ENCODE measurements at places on chromosomes 11 and 22. TPM values are rescaled to one million over a fixed set of nuclear protein-coding genes. Genes with fewer than 3 reads are reported as not detected.

The CRYBA4 gene
- total RNA-seq = not detected

GRCh38 chr22:28907311-28908008, 24.1 kb downstream of the ZNRF3 start:
- H3K36me3 ChIP-seq = no peaks in the 10 kb centered on the region
- no peak overlapping the region for H3K4me3 ChIP-seq
- no peak overlapping the region for H3K27ac ChIP-seq
- no peak for DNase-seq

DNA sequence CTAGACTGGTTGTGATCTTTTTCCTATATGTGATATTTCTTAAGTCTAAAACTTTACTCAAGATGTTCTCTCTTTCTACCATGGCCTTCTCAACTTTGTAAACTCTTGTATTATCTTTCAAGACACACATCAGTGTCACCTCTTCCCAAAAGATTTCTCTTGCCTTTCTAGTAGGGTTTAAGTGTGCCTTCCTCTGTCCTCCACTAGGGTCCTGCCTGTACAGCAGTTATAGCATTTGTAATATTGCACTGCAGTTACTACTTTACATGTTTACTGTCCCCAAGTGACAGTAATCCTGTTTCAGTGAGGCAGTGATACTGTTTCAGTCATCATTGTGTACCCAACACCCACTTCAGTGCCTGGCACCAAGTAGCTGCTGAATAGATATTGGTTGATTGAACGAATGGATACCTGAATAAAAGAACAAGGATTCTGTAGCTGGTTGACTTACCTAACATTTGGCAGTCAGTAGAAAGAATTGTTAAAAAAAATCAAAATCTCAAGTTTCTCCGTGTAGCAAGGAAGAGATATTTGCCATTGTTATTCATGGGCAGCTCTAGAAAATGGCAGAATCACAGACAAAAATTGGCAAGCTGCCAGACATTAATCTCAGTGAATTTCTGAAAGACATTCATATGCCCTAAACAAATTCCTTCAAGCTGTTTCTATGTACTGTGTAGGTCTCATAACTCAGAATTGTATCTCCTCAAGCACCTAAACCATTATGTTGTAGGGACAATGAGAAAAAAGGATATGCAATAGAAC, 79.4 kb downstream of the RBMXL2 start:
- no peaks in the 10 kb centered on the region for H3K36me3 ChIP-seq
- H3K4me3 ChIP-seq = no peak overlapping the region
- no peaks in the 10 kb centered on the region for H3K4me1 ChIP-seq
- H3K27ac ChIP-seq = no peak overlapping the region
- DNase-seq = no peak

The MS4A12 gene
- total RNA-seq = not detected

DNA sequence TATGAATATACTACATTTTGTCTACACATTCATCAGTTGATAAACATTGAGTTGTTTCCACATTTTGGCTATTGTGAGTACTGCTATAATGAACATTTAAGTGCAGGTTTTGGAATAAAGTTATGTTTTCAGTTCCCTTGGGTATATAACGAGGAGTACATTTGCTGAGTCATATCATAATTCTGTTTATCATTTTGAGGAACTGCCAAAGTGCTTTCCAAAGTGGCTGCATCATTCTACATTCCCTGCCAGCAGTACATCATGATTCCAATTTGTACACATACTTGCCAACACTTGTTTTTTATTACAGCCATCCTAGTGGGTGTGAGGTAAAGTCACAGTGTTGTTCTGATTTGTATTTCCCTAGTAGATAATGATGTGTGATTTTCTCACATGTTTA, 1458.6 kb upstream of the TENM4 start:
- H3K36me3 ChIP-seq = no peaks in the 10 kb centered on the region
- no peaks in the 10 kb centered on the region for H3K27me3 ChIP-seq
- no peak overlapping the region for H3K27ac ChIP-seq
- DNase-seq = no peak
- H3K4me3 ChIP-seq = no peak overlapping the region

The ELFN2 gene
- total RNA-seq = 36.6 TPM

DNA sequence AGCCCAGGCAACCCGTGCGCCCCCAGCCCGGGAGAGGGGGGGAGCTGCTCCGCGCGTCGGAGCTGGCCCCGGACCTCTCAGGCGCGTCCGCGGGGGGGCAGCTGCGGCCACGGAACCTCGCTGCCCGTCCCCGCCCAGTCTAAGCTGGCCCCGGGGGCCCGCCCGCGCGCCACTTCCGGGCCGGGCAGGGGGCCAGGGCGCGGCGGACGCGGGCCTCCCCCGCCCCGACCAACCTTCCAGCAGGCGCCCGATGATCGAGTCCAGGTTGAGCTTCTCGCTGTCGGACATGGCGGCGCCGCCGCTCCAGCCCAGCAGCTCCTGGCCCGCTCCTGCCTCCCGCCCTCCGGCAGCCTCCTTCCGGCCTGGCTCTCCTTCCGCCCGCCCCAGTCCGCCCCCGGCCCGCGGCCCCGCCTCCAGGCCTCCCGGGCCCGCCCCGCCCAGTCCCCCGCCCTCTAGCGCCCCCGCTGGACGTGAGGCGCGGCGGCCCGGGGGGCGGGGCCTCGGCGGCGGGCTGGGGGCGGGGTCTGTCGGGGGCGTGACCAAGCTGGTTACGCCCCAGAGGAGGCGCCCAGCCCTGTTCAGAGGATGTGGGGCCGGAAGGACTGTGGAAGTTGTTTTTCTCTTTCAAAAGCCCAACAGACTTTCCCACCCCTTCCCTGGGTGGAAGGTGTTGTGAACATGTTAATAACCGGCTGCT, at the start of gene PPP1CA:
TSS of gene PPP1CA (minus strand) at position 364 of the 697 bp plus-strand sequence. CDS start at position 288, 76 bp downstream.
- peaks cover 14% of the 10 kb centered on the region for H3K4me1 ChIP-seq
- 0 out of 2 replicates have a peak, but pooled peaks cover 6% of the 10 kb centered on the region for H3K36me3 ChIP-seq
- peak within 1 kb of the TSS; percentile 41 for H3K27ac ChIP-seq
- peak within 1 kb of the TSS; percentile 99 for H3K4me3 ChIP-seq

DNA sequence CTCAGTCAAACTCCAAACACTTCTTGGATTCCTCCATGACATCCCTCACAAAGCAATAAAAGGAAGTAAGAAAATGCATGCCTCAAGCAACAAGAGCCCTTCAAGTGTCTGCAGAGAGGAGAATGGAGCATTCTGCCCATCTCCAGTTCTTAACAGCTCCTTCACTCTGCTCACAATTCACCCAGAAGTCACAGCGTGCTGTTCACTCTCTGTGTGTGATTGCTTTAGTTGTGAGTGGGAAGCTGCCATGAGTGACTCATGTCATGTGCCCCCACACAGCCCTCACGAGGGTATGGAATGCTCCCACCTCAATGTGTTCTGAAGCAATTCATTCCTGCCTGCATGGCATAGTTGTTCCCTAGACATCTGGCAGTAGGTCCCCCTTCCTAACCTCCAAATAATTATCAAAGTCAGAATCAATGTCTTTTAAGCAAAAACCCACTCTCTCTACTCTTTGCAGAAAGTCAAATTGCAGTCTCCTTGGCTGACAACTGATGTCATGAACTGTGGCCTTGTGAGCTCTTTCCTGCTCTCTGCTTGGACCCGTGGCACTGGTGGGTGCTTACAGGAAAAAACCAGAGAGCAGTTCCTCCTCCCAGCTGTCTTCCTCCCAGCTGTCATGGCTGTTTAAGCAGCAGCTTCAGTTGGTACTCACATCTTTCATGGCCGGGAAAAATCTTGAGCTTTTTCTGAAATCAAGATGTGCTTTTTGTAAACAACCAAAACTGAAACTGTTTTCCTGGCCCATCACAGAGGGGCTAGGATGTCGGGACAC, 112.1 kb upstream of the SPON1 start:
- H3K27me3 ChIP-seq = no peaks in the 10 kb centered on the region
- H3K27ac ChIP-seq = no peak overlapping the region
- no peak overlapping the region for H3K4me3 ChIP-seq
- DNase-seq = no peak
- H3K4me1 ChIP-seq = no peaks in the 10 kb centered on the region
- no peaks in the 10 kb centered on the region for H3K36me3 ChIP-seq

The BIK gene
- total RNA-seq = 10.6 TPM

- no peak for DNase-seq
- no peaks in the 10 kb centered on the region for H3K36me3 ChIP-seq
- H3K27me3 ChIP-seq = peaks cover 27% of the 10 kb centered on the region
These were observed 968 bp upstream of the TMEM109 start for GRCh38 chr11:60912851-60913528.

DNA sequence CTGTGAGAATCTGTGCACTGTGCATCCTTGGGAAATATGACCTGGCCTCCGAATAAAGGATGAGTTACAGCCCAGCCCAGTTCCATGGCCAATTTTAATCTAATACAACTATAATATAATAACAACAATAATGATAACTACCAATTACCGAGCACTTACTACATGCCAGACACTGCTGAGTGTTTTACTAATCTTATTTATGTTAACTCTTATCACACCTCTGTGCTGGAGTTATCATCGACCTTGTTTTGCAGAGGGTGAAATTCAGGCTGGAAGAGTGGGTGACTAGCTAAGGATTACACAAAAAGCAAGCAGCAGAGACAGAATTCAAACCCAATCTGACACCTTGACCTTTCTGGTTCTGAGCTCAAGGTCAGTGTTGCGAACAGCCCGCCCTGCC, 83.9 kb downstream of the GALNT18 start:
- no peak overlapping the region for H3K27ac ChIP-seq
- H3K4me1 ChIP-seq = no peaks in the 10 kb centered on the region
- DNase-seq = no peak
- H3K4me3 ChIP-seq = no peak overlapping the region
- H3K36me3 ChIP-seq = no peaks in the 10 kb centered on the region
- H3K27me3 ChIP-seq = peaks cover 40% of the 10 kb centered on the region

DNA sequence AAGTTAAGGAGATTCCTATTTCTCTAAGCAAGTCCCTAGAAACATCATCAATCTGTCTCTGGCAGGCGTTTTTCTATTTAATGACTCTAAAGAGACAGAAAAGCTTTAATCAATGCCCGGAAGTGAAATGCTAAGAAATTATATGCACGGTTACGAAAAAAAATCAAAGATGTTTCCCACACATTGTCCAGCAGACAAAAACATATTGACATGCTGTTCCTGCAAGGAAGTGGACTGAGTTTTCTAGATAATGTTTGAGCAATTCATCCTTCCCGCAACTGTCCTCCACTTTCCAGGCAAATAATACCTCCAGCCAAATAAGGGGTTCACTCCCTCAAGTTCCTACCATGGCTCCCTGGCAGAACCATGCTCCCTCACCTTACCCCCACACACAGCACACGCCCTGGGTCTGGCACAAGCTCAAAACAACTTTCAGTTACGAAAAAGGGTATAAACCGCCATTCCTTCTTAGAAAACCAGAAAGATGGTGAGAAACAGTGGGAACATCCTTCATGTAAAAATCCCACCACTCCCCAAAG, 29.6 kb downstream of the GALNT18 start:
- no peaks in the 10 kb centered on the region for H3K36me3 ChIP-seq
- DNase-seq = no peak
- peaks cover 5% of the 10 kb centered on the region for H3K27me3 ChIP-seq
- H3K4me1 ChIP-seq = no peaks in the 10 kb centered on the region

The MRGPRX4 gene
- not detected for total RNA-seq

The KCNA4 gene
- total RNA-seq = not detected

DNA sequence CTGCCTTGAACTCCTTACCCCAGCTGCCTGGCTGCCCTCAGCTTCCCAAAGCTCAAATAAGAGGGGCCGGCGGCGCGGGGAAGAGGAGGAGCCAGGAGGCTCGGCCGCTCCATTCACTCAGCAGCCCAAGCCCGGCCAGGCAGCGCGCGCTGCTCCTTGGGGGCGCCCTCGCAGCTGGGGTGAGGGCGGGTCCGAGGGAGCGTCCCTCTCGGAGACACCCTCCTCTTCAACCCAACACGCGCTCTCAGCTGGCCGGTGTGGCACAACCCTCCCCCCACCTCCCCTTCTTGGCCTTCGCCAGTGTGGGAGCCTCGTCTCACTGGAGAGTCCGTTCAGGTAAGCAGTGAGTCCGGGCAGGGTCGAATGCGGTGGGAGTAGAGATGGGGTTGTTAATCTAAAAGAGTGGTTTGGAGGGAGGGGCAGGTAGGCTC, at the start of gene WT1:
TSS of gene WT1 (minus strand) at position 29 of the 431 bp plus-strand sequence.
- no peaks in the 10 kb centered on the region for H3K36me3 ChIP-seq
- peaks cover 28% of the 10 kb centered on the region for H3K27me3 ChIP-seq
- H3K27ac ChIP-seq = no peak within 1 kb of the TSS
- no peaks in the 10 kb centered on the region for H3K4me1 ChIP-seq

DNA sequence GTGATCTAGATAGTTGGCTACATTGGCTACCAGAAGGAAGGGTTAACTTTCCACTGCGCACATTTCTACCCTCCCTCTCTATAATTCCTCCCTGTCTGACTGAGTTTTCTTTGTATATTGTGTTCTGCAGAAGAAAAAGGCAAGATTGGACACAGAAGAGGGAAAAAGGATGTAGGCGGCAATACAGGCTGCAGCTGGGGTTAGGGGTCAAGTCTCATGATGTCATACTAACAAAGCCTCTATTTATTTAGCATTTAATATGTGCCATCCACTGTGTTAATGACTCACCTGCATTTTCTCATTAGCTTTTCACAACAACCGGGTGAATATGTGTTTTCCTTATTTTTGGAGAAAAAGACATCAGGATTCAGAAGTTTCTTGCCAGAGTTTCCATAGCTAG, 2.0 kb downstream of the FAM83F start:
- no peak for DNase-seq
- peaks cover 37% of the 10 kb centered on the region for H3K4me1 ChIP-seq
- no peak overlapping the region for H3K4me3 ChIP-seq
- peaks cover 24% of the 10 kb centered on the region for H3K27me3 ChIP-seq
- no peaks in the 10 kb centered on the region for H3K36me3 ChIP-seq
- no peak overlapping the region for H3K27ac ChIP-seq

DNA sequence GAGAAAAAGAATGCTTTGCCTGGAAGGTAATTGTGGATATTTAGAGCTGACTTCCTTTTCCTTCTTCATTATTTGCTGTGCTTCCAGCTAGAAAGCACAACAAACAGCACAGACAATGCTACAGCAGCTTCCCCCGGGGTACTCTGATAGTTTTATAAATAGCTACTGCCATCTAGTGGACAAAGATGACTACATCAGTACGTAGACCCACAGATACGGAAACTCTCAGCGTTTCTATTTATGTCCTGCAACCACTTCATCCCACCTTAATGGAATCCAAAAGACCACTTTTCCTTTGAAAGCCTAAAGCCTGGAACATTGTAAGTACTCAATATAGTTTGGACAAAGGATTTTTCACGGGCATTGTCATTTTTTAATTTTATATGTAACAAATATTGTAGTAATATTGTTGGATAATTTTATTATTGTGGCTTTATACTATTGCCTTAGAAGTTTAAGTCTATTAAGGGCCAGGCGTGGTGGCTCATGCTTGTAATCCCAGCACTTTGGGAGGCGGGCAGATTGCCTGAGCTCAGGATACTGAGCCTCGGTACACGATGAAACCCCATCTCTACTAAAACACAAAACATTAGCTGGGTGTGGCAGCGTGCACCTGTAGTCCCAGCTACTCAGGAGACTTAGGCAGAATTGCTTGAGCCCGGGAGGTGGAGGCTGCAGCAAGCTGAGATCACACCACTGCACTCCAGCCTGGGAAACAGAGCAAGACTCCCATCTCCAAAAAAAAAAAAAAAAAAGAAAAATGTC, 7.5 kb downstream of the HSPA8 start:
- no peak overlapping the region for H3K4me3 ChIP-seq
- peaks cover 21% of the 10 kb centered on the region for H3K4me1 ChIP-seq
- peak overlapping the region; percentile 36 for H3K27ac ChIP-seq
- peaks cover 36% of the 10 kb centered on the region for H3K36me3 ChIP-seq
- DNase-seq = peak; percentile 74

Measured in PC-9 (cell line).